NCI-H2081 (cell line): ENCODE measurements at places on chromosomes 13 and 19.

- no peak for DNase-seq
Measured at GRCh38 chr13:113320226-113320875, 23.3 kb downstream of the LAMP1 start.

- no peak for DNase-seq
Measured at GRCh38 chr19:19447536-19448237, 42.2 kb downstream of the GATAD2A start.

- DNase-seq: no peak
Measured at GRCh38 chr19:58569943-58570670, 3.0 kb downstream of the MZF1 start.

- DNase-seq: no peak
Measured at GRCh38 chr19:9627856-9628255, 6.8 kb upstream of the ZNF561 start.

GRCh38 chr13:107866032-107866940, 349.1 kb downstream of the LIG4 start:
- peak; percentile 67 for DNase-seq

GRCh38 chr13:45752510-45752909, 50.4 kb downstream of the CBY2 start:
- no peak for DNase-seq

GRCh38 chr13:32125751-32126150, 94.2 kb downstream of the FRY start:
- DNase-seq: no peak

DNA sequence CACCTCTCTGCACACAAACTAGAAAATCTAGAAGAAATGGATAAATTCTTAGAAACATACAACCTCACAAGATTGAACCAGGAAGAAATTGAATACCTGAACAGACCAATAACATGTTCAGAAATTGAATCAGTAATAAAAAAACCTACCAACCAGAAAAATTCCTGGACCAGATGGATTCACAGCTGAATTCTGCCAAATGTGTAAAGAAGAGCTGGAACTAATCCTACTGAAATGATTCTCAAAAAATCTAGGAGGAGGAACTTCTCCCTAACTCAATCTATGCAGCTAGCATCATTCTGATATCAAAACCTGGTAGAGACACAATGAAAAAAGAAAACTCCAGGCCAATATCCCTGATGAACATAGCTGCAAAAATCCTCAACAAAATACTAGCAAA, 166.7 kb downstream of the RGCC start:
- no peak for DNase-seq

GRCh38 chr19:49425922-49426592, 869 bp downstream of the GFY start:
- no peak for DNase-seq

- no peak for DNase-seq
Measured at GRCh38 chr19:53101518-53101917, 1.7 kb downstream of the ZNF160 start.

DNA sequence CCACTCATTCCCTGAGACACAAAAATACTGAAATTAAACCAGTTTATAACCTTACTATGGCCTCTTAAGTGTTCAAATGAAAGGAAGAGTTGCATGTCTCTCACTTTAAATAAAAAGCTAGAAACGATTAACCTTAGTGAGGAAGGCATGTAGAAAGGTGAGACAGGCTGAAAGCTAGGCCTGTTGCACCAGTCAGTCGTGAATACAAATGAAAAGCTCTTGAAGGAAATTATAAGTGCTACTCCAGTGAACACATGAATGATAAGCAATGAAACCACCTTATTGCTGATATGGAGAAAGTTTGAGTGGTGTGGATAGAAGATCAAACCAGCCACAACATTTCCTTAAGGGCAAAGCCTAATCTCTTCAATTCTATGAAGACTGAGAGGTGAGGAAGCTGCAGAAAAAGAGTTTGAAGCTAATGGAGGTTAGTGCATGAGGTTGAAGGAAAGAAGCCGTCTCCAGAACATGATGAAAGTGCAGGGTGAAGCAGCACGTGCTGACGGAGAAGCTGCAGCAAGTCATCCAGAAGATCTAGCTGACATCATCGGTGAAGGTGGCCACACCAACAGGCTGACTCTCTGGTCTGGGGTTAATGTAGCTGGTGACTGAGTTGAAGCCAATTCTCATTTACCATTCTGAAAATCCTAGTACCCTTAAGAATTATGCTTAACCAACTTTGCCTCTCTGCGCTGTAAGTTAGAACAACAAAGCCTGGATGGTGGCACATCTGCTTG, 94.5 kb upstream of the TEX29 start:
- DNase-seq: no peak

- DNase-seq: no peak
Measured at GRCh38 chr13:39410096-39410901, 192.7 kb downstream of the LHFPL6 start.

GRCh38 chr19:48203222-48203793, 32.8 kb downstream of the ZSWIM9 start:
- DNase-seq: peak; percentile 37

DNA sequence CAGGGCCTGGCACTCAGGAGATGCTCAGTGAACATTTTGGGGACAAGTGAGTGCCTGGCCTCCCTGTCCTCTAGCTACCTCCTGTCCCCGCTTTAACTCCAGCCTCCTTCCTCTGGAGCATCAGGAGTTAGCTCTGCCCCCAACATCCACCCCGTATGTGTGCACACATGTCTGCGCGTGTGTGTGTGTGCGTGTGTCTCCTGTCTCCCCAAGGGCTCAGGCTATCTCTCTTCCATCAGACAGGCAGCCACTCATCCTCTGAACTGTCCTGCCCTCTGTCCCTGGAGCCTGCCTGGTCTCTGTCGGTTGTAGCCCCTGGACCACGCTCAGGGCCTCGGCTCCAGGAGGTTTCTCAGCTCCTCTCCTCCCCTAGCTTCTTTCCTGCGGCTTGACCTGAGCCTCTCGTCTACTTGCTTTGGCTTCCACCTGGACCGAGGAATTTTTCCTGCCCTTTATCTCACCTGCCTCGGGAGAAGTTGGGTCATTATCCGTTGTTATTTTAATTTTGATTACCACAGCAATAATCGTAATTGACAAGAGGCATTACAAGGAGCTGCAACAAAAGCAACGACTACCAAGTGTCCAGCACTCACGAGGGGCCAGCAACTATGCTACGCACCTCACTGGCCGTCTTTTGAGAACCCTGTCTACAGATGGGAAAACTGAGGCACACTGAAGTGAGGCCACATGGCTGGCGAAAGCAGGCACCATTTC, 32.0 kb upstream of the ASF1B start:
- no peak for DNase-seq

DNA sequence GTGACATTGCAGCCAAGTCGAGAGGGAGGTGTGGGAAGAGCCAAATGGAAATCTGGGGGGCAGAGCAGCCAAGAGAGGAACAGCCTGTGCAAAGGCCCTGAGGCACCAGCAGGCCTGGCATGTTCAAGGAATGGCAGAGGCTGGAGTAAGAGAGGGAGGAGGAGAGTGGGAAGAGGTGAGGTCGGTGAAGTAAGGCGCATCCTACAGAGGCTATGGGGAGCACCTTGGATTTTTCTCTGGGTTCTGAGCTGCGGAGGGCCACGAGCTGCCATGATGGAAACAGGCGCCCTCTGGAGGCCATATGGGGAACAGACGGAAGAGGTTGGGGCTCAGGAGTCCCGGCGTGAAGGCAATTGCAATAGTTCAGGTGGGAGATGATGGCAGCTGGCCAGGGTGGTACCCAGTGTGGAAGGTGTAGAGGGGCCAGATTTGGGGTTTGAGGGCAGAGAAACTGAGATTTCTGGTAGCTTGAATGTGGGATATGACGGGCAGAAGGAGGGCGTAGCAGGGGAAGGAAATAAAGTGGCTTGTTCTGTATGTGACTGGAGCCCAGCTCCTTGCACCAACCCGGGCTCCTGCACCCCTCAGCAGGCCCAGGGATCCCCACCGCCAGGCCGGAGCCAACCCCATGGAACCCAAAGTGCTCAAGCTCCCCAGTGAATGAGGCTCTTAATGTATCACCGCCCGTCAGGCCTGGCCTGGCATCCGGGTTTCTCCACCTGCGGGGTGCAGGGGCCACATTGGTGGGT, 20.5 kb upstream of the STRN4 start:
- no peak for DNase-seq

DNA sequence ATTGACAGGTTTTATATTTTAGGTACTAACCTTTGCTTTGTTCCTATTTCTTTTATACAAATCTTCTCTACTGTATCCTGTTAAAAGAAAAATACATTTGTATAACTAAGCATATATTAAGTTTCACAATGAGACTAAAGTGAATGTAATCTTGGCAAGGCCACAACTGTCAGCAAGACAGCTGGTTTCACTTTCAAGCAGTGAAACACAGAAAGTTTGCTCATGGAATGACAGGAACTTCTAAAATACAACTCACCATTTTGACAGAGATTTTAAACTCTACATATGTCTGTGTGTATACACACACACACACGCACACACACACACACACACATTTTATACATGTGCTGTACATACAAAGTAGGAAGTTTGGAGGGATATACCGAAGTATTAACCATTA, 53.3 kb downstream of the PARP4 start:
- no peak for DNase-seq

DNA sequence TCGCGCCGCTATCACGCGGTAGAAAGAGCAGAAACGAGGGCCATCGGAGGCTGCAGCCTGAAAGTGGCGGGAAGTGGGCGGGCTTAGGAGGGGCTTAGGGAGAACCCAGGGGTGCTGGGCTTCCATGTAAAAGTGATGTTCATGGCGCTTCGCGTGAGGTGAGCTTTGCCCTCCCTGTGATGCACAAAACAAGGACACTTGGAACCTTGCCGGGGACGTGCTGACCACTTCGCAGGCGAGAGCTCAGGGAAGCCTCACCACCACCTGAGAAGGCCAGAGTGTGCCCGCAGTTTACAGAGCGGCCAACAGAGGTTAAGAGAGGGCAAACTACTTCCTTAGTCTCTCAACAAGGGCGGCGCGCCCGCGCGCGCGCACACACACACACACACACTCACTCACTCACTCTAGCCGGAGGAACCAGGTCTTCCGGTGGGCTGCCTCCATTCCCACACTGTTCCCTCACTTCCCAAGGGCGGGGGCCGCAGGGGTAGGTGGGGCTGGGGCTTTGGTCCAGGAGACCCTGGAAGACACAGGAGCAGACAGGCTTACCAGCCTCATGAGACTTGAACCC, 651 bp downstream of the GAPDHS start:
- no peak for DNase-seq

- no peak for DNase-seq
Measured at GRCh38 chr19:2034729-2035589, 16.1 kb downstream of the MKNK2 start.

DNA sequence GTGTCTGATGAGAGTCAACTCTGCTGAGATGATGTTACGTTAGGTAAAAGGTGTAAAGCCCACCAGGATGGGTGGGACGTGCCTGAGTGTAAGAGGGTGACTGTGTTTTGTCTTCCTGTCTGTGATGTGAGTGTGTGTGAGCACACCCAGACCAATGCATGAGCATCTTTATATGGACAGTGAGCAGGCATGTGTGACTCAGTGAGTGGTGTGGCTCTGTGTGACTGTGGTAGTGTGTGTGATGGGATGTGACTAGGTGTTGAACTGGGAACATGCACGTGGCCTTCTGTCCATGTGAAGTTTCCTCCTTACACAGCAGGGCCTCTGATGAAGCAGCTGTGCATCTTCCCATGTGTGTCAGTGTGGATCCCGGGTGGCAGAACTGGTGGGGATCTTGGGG, 17.8 kb upstream of the LGALS16 start:
- no peak for DNase-seq

DNA sequence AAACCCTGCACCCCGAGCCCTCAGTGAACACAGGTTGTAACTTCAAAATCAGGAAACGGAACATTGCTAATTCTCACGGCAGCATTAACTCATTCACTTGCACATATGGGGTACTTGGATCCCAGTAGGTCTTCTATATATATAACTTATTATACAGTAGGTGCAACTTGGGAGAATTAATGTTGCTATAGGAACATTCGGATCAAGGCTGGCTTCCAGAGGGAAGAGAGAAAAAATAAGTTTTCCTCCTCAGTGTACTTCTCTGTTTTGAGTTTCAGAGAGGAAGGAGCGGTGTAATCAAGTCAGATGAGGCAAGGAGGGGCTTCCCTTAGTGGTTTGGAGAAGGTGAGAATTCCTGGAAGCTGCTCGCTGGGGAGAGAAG, 90.9 kb upstream of the ZNF507 start:
- DNase-seq: no peak

DNA sequence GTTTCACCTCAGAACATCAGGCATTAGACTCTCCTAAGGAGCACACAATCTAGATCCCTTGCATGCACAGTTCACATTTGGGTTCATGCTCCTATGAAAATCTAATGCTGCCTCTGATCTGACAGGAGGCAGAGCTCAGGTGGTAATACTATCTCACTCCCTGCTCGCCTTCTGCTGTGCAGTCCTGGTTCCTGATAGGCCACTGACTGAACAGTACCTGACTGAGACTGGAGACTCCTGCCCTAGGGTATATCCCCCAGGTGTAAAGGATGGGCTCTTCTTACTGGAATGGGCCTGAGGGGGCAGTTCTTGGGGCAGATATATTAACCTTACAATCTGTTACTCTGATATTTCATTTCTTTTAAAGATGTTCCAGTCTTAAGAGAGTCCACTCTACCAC, 6.3 kb downstream of the OBI1 start:
- DNase-seq: no peak

DNA sequence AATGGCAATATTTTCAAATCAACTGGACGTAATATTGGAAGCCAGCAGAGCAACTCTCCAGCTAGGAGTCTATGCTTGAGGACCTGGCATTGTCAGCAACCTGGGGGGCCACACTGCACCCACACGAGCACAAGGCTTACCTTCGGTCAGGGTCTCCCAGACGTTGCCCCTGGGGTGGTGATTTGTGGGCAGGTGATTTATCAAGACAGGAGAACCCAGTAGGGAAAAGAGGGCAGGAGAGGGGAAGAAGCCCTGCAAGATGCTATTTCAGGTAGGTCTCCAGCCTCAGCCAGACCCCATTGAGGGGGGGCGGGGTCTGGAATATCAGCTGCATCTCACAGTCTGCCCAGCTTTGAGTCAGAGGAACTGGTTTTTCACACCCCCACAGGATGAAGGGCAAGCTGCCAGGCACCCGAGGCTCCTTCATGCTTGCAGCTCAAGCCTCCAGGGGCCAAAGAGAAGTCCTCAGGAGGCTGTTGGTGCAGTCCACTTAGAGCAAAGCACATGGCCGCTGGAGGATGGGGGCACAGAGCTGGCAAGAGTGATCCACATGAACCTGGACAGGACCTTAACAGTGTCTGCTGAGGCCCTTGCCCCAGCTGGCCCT, 80.9 kb upstream of the UQCRFS1 start:
- DNase-seq: no peak

DNA sequence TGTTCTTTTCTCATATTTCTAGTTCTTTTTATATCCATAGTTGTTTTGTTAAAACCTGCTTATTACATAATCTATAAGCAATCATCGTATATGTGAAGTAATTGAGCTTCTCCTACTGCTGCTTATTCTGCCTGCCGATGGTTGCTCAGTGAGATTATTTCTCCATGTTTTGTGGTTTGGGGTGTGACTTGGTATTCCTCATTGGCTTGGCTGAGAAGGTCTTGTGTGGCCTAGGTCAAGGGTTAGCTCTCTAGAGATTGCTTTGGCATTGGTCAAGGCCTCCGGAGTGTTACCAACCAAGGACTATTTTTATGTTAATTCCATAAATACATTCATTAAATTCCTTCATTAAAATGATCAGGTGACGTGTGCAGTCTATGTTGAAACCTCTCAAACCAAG, 302.8 kb downstream of the MYO16 start:
- DNase-seq: no peak

- no peak for DNase-seq
Measured at GRCh38 chr13:91574766-91575165, 176.3 kb downstream of the GPC5 start.

- DNase-seq: no peak
Measured at GRCh38 chr13:80408270-80408669, 67.3 kb upstream of the SPRY2 start.

- DNase-seq: no peak
Measured at GRCh38 chr19:46821512-46822409, 28.9 kb downstream of the AP2S1 start.
